ENCODE measurements at places on chromosomes 5 and 9. TPM values are rescaled to one million over a fixed set of nuclear protein-coding genes. Genes with fewer than 3 reads are reported as not detected.

Gene NR6A1
- 1.2 TPM for total RNA-seq

Gene DAB2IP
- total RNA-seq: 5.3 TPM

Gene PDCD1LG2
- 1.9 TPM for total RNA-seq

Gene ANKRD33B
- 1.3 TPM for total RNA-seq

Gene AGTPBP1
- total RNA-seq: 6.1 TPM

Gene TAS2R1
- total RNA-seq: not detected

Gene DDX4
- not detected for total RNA-seq

Gene LHX6
- total RNA-seq: 1.4 TPM

Gene LECT2
- total RNA-seq: not detected

Gene NEUROG1
- not detected for total RNA-seq

- DNase-seq: peak; percentile 57
These were observed 56.4 kb upstream of the RPL26L1 start for GRCh38 chr5:172902497-172903472.

GRCh38 chr9:2018764-2019558, 3.8 kb downstream of the SMARCA2 start:
- no peak for DNase-seq

DNA sequence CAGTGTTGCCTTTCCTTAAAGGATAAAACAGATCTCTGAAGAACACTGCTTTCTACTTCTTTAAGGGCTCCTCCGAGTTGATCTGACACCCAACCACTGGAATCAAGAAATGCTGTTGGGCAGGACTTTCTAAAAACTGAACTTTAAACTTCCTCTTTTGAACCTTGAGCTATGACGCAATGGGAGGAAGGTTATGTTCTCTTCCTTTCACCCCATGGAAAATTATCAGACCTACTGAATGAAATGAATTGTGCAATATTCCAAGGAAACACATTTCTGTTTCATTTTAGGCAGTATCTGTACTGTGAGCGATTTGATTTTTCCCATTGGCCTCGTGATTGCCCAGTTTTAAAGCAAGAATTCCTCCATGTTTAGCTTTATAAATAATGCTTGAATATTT, 206.0 kb upstream of the PRR16 start:
- DNase-seq: no peak

DNA sequence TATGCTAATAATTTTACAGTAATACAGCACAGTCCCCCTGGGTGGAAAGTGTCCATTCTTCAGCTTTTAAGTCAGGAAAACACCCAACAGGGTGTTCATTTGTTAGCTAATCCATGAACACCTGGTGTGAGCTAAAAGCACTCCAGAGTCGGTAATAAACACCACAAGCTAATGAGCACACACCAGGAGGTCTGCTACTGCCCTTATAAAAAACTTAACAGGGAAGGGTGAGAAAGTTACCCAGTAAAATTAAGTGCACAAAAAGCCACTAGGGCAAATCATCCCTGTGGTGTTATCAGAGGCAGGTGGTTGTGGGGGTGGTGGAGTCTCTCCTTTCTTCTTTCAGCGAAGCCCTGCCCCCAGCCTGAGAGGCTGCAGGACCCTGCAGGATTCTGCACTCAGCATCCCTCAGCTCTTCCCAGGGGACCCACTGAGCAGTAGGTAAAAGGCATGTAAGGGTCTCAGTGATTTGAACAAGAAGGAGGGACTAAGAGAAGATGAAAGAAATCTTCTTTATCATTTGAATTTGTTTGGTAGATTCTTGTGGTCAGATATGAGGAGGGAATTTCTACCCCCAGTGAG, 14.4 kb downstream of the GDNF start:
- no peak for DNase-seq

- peak; percentile 10 for DNase-seq
These were observed 20.4 kb downstream of the BDP1 start for GRCh38 chr5:71475788-71476384.

- DNase-seq: peak; percentile 92
These were observed 5.7 kb downstream of the CMBL start for GRCh38 chr5:10301842-10302610.

GRCh38 chr5:139664727-139665351, 16.7 kb downstream of the CXXC5 start:
- no peak for DNase-seq

DNA sequence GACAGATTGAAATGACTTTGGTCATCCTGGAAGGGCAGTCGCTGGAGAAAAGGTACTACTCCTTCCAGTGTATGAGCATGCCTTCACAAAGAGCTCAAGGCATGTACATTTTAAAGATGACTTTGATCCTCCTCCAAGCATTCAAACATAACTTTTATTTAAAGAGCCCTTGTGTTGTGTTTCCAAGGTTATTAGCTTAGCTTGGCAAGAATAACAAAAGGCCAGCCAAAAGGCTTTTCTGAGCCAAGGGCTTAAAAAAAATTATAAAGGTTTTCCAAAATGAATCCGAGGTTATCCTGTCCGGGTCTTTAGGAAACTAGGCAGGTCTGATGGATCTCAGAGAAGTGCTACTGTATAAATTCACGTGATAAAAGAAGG, 71.0 kb upstream of the PLPP6 start:
- no peak for DNase-seq

GRCh38 chr5:123868267-123868666, 356.3 kb downstream of the CSNK1G3 start:
- no peak for DNase-seq

DNA sequence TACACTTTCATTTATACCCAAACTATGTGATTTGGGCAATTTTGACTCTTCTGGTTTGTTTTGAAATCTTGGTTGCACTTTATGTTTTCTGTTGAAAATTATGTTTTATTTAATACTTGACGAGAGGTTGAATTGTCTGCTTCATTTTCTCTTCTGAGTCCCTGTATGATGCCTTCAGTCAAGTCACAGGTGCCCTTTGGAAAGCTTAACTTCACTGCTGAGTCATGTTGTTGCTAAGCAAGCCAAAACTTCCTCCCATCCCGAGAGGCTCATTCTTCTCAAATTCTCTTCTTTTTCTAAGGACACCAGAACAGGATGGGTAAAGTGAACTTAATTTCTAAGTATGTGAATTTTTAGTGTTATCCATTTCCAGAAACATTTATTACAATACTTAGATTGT, 455.3 kb upstream of the PTGER4 start:
- peak; percentile 16 for DNase-seq

- no peak for DNase-seq
These were observed 721 bp downstream of the PTGES start for GRCh38 chr9:129751841-129752801.

DNA sequence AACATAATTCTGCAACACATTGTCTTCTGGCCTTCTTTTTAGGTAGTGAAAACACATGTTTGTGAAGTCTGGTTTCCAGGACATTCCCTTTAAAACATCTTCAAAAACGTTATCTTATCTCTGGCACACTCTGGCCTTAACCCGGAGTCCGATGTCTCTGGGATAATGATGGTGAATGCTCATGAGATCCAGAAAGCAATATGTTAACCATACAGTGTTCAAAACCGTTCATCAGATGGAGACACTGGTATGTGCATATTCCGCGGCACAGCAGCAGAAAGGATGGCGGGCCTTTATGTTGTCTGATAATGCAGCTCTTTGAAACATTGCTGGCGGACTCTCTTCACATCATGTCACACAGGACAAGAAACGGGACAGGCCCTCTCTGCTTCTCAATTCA, 605.2 kb downstream of the CCDC171 start:
- DNase-seq: no peak

DNA sequence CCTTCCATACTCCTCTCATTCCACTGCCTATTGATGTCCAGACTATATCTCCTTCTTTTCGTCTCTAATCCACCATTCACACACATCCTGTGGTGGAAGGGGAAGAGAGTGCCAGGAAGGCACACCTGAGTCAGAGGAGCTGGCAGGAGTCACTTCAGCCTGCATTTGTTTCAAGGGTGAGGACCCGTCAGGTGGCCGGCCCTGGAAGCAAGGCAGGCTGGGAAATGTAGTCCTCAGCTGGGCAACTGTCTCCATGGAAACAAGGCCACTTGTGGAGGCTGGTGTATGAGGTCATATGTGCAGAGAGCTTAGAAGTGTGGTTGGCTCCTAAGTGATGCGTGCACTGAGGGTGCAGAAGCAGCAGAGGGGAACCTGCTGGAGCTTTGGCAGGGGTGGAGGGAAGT, 278.4 kb downstream of the NSG2 start:
- DNase-seq: peak; percentile 89

DNA sequence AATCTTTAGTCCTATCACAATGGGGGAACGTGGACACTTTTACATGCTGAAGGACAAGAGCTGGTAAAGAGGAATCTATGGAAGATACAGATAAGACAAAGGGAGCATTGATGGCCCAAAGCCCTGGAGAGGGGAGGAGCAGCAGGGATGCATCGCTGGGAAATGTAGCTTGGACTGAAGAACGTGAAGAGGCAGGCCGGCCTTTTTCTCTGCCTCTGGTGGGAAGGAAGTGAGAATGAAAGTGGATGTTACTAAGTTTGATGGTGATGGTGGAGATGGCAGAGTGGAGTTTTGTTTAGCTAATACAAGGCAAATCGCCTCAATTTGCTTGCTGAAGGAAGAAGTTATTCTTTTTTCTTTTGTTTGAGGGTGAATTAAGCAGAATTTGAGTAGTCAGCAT, 124.6 kb upstream of the TAF11L2 start:
- no peak for DNase-seq

- DNase-seq: no peak
These were observed 69.5 kb downstream of the RXRA start for GRCh38 chr9:134395737-134396257.

DNA sequence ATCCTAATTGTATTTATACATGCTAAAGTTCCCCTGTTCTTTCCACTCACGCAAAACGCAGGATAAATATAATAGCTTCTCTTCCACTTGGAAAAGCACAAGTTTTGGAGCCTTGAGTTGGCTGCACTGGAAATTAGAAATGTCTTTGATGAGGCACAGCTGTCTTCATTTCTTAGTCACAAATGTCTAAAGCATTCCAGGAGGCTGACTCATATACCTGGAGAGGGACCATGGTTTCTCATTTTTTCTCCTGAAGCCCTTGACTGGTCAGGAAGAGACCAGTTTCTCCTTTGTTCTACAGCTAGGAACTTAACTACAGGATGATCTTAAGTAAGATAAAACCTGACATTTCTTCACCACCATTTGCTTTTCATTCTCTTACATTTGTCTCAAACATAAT, 16.2 kb downstream of the MTX3 start:
- peak; percentile 29 for DNase-seq

DNA sequence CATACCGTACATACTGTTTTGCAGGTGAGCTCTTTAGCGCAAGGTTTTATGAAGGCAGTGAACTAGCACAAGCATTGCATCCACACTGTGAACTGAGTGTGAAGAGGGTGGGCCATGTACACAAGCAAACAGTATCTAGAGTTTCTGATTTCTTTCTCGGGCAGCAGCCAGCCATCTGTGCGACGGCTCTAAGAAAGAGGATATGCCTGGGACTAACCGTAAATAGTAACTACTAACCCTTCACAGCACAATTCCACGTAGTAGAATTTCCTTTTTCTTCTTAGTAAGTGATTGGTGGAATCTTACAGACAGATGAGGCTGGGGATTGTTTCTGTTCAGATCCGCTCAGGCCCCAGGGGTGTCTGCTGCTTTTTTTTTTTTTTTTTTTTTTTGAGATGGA, 89.0 kb downstream of the DRD1 start:
- no peak for DNase-seq

GRCh38 chr5:87442419-87442818, 29.7 kb upstream of the CCNH start:
- no peak for DNase-seq

- DNase-seq: no peak
These were observed 233.9 kb upstream of the RPS23 start for GRCh38 chr5:82512025-82512424.

DNA sequence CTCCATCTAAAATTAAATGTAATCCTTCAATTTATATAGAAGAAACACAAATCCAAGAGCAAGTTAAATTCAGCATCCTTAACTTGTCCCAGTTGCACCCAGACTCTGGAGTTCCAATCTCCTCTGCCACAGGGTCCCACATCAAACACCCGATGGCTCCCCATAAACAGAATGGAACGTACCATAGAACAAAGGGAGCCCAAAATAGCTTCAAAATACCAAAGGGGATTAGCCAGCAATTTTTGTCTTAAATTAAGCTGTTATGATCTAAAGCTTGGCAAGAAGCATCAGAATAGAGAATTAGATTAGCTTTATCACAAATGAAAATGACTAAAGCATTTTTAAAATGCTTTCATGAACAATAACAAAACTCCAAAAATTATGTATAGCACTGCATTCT, 112.8 kb downstream of the FANCC start:
- no peak for DNase-seq

- DNase-seq: no peak
These were observed 578.4 kb downstream of the SLCO4C1 start for GRCh38 chr5:101717721-101718120.

DNA sequence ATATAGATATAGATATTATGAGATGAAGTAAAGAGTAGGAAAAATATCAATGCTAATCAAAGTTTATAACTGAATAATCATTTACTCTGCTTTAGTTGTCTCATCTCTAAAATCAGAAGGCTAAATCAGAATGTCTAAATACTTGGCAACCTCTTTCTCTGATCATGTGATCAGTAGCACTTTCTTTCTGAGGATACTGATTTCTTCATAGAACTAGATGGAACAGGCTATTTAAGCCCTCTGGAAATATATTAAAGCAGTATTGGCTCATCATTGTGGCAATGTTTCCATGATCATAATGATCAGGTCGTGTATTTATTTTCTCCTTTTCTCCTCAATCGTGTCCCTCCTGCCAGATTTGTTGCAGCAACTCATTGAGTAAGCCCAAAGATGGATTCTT, 109.7 kb downstream of the KCNN2 start:
- DNase-seq: no peak

DNA sequence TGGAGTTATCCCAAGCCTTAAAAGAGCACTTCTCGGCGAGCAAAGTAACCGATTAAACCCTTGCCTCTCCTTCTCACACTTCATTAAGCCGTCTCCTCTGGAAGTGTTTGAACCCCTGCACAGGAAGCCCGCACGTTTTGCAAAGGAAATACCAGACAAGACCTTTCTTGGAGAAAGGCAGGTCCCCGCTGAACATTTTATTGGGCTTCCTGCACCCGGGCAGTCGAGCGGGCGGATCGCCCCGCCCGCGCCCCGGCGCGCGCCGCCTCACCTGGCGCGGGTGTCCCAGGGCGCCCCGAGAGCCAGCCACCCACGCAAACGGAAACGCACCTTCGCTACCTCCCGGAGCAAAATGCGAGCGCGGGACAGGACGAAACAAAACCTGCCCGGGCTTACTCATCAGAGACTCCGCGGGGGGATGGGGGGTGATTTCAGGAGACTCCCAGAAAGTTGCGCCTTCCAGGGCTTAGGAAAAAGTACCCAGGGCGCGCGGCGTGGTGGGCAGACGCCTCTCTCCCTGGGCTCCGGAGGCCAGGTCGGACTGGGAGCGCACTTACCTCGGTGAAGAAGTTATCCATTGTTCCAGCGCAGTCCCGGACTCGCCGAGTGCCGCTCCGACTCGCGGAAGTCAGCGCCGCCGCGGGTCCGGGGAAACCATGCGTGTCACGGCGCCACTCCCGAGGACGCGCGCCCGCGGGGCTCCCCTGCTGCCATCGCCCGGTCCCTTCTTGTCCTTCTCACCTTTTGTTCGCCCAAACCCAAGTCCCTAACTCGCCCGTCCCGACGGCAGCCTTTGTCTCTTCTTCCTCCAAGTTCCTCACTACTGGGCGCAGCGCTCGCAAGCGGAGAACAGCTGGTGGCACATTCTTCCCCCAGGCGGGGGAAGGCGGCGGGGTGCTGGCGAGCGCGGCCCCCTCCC, 598 bp downstream of the MYO10 start:
- peak; percentile 23 for DNase-seq

- DNase-seq: peak; percentile 64
These were observed 1.3 kb upstream of the NFIB start for GRCh38 chr9:14314929-14315874.

GRCh38 chr9:89791754-89792153, 186.9 kb downstream of the GADD45G start:
- no peak for DNase-seq

- no peak for DNase-seq
These were observed 38.2 kb upstream of the LPAR1 start for GRCh38 chr9:111076519-111076918.
